ENCODE measurements at places on chromosomes 11 and 22.

DNA sequence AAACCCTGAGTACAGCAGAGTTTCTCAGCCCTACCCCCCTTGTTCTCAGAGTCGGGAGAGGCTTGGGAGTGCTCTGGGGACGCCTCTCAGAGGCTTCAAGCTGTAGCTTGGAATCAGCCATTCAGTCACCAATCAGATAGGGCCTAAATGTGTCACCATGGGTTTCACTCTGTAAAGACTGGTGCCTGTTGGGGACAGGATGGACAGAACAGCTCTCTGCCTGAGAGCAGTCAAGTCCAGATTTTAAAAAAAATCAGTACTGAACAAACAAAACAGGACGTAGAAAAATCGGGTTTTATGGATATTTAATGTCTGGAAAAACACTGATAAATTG, 1.3 kb downstream of the FADD start:
- DNase-seq: no peak

- DNase-seq: no peak
These were observed 18.3 kb upstream of the GALNT18 start for GRCh38 chr11:11640152-11640551.

DNA sequence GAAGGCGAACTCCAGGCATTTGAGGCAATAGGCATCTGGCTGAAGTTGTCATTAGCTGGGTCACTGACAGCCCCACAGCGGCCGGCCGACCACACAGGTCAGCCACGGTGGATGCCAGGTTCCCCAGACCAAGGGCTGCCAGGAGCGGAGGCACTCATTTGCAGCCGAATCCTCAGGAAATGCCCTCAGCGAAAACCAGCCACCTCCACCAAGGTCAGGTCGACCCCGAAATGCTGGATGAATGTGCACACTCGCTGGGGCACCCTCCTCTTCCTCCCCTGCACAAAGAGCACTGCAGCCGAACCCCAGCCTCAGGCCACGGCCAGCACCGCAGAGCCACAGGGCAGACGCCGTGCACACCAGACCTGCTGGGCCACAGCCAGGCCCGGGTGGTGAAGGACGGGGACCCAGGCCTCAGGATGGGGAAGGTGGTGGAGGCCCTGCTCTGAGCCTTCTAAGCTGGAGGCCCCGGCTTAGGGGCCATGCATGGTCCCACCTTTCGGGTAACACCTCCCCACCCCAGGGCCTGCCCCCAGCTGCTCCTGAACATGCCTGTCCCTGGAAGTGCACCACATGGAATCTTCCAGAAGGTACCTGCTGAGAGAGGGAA, 206.0 kb downstream of the BRD1 start:
- DNase-seq: no peak

GRCh38 chr11:106950067-106950491, 68.2 kb downstream of the GUCY1A2 start:
- no peak for DNase-seq

DNA sequence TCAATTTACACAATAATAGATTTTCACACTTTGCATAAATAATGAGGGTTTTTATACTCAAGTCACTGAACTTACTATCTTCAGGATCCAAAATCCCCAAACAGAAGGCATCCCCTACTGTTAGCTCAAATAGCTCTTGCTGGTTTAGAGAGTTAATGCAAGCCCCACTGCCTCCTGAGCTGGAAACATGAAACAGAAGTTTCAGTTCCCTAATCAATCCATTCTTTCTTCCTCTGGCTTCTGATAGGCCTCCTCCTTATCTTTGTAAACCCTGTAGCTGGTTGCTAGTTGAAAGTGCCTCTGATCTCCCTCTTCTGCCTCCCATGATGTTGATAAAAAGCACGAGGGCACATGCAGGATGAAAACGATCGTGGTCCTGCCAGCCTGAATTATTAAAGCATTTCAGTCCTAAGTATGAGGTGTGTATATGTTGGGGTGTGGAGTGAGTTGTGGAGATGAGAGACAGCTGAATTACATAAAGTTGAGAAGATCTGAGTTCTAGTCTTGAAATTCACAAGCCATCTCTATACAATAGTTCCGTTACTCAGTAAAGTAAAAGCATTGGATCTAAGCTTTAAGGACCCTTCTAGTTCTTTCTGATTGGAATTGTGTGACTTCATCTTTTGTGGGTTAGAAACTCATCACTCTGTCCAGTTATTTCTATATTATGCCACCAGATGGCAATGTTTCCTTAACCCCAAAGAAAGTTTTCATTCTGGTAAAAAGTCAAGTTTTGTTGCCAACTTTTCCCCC, 35.0 kb upstream of the EHF start:
- DNase-seq: no peak

GRCh38 chr11:78856211-78856610, 281.5 kb upstream of the NARS2 start:
- no peak for DNase-seq

DNA sequence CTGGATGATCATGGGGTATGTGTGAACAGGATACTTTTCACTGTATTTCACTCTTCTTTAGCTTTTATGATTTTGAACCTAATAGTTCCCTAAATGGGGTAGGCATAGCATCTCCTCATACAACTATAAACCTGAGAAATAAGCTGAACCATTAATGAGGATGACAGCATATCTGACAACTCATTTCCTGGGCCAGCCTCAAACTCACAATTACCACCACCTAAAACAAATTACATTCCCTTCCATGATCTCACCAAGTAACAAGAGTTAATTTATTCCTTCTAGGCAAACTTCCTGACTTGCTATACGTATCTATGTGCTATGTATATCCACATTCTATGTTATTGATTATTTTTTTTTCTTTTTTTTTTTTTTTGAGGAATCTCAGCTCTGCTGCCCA, 23.0 kb downstream of the SIK3 start:
- DNase-seq: no peak

DNA sequence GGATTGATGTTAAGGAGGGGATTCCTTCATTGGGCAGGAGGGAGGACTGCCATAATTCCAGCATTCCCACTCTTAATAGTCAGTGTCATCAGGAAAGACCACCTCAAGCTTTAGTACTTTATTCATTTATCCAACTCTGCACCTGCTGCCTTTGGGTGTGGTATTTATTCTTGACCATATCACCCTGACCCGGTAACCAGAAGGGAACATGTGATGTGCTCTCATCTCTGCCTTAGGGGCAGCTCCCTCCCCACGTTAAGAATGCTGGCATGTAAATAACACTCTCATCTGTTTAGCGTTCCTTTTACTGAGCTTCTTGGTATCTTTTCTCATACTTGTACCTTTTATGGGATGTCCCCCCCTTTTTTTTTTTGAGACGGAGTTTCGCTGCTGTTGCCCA, 7.7 kb downstream of the CAT start:
- no peak for DNase-seq

DNA sequence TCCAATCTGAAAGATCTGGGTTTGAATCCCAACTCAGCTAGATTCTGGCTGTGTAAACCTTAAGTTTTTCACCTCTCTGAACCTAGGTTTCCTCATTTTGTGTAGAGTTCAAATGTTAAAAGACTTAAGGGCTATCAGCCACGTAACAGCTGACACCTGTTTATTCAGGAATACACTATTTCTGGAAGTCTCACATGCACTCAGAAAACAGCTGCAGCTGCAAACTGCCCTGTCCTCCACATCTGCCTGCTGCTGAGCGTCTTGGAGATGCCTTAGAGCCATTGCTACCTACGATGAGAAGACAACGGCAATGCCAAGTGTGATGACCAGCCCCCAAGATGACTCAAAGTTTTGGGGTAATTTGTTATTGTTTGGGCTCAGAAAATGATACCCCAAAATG, 6.7 kb upstream of the TRIM44 start:
- DNase-seq: no peak

- no peak for DNase-seq
These were observed 38.2 kb downstream of the OR2AG2 start for GRCh38 chr11:6733326-6734275.

DNA sequence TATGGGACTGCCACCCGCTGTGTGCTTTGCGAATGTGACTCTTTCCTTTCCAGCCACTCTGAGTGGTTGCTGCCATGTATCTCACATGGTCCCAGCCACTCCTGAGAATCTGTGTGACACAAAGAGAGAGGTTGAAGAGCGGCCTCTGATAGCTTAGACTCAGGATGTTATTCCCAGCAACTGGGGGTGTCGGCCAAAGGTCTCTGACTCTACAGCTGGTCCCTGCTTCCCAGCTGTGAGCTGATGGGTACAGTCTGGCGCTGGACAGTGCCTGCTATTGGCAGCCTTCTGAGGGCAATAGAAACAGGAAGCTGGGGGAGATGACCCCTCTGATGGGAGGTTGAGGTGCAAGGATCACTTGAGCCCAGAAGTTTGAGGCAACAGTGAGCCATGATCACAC, 105.1 kb downstream of the RRAS2 start:
- no peak for DNase-seq

- DNase-seq: no peak
These were observed 31.0 kb downstream of the PAX6 start for GRCh38 chr11:31780078-31780477.

- DNase-seq: no peak
These were observed 16.4 kb downstream of the SPATA19 start for GRCh38 chr11:133828871-133829270.

GRCh38 chr11:59901306-59901705, 22.7 kb downstream of the OOSP3 start:
- DNase-seq: no peak

DNA sequence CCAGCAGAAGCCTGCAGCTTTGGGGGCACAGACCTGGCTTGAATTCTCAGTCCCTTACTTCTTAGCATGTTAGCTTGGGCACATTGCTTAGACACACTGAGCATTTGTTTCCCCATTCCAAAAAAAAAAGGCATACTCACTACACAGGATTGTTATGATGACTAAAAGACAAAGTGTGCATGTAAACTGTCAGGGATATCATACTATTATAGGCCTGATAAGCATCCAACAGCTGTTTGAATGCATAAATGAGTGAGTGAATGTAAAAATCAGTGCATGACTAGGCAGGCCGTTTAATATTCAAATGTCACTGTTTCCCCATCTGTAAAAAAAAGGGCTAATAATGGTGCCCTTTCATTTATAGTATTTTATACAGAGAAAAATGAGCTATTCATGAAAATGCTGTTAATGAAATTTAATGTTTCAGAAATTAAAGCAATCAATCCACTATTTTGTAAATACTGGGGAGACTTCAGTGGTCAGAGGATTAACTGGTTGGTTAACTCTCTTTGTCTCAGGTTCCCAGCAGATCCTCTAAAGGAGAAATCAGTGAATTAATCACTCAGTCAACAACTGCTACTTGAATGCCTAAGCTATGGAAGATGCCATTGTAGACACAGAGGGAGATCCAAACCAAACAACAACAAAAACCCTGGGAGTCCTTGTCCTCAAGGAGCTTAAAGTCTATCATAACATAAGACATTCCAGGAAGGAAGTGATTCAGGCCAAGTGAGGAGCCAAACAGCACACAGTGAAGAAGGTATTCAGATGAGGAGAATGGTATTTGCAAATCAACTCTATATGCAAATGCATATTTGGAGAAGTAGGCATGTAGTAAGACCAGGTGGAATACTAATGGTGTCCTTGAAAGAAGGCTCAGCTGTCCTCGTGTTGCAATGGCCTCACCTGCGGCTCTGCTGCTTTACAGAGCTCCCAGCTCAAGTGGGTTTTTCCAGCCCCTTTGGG, 26.8 kb downstream of the BARX2 start:
- DNase-seq: no peak

GRCh38 chr11:10318527-10318802, 13.6 kb downstream of the ADM start:
- DNase-seq: no peak

DNA sequence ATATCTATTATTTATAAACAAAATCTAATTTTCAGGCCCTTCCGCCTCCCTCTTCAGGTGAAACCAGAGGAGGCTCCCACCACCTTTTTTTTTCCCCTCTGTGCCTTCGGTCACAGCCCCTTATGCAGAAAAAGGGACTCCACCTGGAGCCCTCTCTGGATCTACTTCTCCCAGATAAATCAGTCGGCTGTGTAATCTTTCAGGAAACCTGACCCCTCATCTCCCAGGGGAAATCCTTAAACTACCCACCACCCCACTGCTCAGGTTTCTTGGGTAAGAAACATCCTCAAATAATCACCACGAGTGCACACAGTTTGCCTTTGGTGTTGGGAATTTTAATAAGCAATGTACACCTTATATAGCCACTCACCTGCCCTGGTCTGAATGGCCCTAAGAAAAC, 104.2 kb downstream of the NAV2 start:
- no peak for DNase-seq

GRCh38 chr11:13781153-13781552, 112.7 kb downstream of the FAR1 start:
- no peak for DNase-seq

DNA sequence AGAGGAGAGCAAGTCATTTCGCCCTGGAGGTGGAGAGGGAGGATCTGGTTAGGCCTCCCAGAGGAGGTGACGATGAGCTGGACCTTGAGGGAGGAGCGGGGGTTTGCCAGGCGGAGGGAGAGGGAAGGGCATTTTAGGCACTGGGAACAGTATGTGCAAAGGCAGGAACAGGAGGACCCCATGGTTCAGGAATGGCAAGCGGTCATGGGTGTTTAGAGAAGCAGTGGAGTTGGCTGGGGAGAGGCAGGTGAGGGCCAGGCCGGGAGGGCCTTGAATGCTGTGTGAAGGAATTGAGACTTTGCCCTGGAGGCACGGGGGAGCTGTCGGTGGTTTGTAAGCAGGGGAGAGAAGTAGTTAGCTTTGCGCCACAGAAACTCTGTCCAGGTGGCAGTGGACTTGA, 10.3 kb downstream of the PRDM11 start:
- DNase-seq: no peak

GRCh38 chr11:96188243-96189006, 154.6 kb downstream of the MAML2 start:
- DNase-seq: no peak

DNA sequence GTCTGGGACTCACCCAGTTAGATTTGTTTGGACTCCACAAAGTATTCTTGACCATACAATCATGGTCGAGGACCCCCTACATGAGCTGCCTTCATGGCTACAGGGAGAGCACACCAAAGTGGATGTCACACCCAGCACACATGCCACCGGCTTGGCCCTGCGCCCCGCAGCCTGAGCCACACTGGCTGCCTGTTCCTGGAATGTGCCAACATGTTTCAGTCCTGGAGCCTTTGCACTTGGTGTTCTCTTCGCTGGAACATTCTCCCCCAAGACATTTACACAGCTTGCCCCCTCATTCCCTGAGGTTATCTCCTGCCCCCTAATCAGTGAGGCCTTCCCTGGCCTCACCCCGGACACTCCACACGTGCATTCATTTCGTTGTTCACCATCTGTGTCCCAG, 46.0 kb downstream of the PPARA start:
- no peak for DNase-seq

DNA sequence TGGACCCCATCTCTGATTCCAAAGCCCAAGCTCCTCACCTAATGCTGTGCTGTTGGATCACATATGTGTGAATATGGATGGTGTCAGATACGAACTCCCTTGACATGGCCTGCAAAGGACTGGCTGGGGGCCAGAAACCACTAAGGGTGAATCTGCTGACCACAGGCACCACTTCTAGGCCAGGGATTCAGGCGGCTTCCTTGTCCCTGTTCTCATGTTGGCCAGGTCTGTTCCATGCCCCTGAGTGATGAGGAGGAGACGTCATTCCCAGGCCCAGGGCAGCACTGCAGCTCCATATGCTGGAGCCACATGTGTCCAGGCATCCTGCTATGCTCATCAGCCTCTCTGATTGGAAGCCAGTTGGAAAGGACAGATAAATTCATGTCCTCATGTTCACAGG, 130.0 kb upstream of the BDNF start:
- DNase-seq: no peak

GRCh38 chr22:36301851-36302250, 48.9 kb downstream of the APOL1 start:
- DNase-seq: no peak
